ENCODE measurements at places on chromosomes 12 and 14.

- no peak for DNase-seq
These were observed 342.7 kb downstream of the PRKD1 start for GRCh38 chr14:29584992-29585391.

DNA sequence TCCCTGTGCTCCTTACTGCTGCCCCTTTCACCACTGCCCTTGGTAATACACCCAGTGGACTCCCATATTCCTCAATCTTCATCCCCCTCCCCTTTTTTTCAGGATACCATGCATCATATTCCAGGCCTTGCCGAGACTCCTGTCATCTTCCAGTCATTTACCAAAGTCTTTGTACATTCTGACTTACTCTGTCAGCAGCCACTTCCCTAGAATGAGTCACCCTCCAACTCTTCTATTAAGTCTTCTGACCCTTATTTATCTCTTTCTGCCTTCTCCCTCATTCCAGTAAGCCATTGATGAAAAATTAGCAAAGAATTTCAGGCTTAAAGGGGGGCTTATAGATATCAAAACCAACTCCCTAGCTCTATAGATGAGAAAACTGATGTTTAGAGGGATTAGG is 128.0 kb downstream of the STXBP6 start:
- DNase-seq = no peak

DNA sequence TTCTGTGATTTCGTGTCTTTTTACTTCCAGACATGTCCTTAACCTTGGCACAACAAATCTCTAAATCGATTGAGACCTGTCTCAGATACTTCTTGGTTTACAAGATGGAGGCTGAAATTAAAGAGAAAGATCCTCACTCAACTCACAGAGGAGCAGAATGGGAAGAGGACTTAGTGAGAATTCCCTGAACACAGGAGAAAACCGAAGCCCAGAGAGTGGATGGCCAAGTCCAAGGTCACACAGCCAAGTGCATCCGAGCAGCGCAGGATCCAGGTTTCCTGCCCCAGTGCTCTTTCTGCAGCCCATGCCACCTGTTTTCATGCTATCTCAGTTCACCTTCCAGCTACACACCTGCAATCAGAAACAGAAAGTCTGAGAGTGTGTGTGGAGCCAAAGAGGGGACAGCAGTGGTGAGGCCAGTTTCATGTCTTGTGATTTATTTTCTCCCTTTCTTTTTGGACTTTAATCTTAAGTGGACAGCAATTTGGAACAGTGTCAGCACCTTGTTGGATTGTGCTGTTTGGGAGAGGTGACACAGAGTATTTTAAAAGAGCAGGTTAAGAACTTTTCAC is 22.9 kb upstream of the TCL1B start:
- DNase-seq = no peak

GRCh38 chr12:64742416-64742815 is 16.8 kb downstream of the GNS start:
- no peak for DNase-seq

DNA sequence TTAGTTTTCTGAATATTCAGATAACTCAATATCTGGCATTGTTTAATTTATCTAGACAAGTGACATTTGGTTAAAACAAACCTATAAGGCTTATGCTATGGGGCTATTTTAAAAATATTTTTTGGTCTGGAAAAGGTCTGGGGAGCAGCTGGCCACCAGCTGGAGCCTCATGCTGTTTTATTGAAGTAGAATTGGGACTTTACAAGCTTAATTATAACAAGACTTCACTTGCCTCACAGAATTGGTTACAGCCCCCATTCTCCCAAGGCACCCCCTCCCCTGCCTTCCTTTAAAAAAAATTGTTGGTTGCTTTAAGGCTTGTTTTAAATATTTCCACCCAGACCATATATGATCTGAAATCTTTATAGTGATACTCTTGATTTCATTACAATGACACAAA is 453.9 kb downstream of the ADAMTS20 start:
- DNase-seq = no peak
